ENCODE measurements at places on chromosomes 16 and 17. TPM values are rescaled to one million over a fixed set of nuclear protein-coding genes. Genes with fewer than 3 reads are reported as not detected.

DNA sequence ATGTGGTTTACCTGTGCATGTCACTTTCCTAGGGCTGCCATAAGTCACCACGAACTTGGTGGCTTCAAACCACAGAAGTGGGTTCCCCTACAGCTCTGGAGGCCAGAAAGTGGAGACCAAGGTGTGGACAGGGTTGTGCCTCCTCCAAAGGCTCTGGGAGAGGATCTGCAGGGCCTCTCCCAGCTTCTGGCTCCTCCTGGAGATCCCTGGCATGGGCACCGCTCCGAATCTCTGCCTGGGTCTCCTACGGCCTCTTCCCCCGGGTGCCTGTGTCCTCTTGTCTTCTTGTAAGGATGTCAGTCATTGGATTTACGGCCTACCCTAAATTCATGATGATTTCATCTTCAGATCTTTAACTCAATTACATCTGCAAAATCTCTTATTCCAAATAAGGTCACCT lies 2.5 kb upstream of the SRRM2 start:
- no peak overlapping the region for H3K4me3 ChIP-seq
- peaks cover 5% of the 10 kb centered on the region for H3K4me1 ChIP-seq
- H3K36me3 ChIP-seq: no peaks in the 10 kb centered on the region
- no peaks in the 10 kb centered on the region for H3K27me3 ChIP-seq
- no peak overlapping the region for H3K27ac ChIP-seq

DNA sequence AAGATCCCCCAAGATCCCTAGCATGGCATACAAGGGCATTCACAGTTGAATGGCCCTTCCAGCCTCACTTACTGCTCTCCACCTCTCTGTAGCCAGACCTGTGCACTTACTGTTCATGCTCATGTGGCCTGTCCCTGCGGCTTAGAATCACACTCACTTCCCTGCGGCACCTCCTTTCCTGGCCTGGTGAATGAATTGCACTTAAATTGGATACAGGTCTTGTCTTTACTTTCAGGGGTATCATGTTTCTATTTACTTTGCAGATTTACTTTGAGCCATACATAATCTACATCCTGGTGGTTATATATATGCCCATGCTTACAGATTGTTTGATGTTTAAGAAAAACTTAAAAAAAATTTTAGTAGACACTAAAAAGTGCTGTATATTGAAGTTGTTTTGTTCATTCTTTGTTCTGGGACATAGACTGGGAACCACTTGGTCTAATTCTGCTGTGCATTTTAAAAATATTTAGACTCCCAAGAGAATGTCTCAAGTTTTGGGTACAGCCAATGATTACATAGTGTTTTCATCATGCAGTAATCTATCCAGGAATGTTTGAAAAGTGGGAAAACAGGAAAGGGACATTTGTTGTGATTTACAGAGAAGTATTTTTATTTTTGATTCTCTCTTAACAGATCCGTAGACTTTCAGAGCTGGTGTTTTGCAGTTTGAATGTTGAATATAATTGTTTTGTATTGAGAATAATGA lies 63.9 kb downstream of the NUP88 start:
- no peak overlapping the region for H3K27ac ChIP-seq
- no peak overlapping the region for H3K4me3 ChIP-seq
- H3K36me3 ChIP-seq: peaks cover 19% of the 10 kb centered on the region
- DNase-seq: no peak

GRCh38 chr16:66364117-66364958 lies 2.2 kb upstream of the CDH5 start:
- no peak overlapping the region for H3K4me3 ChIP-seq
- H3K27me3 ChIP-seq: no peaks in the 10 kb centered on the region
- no peaks in the 10 kb centered on the region for H3K36me3 ChIP-seq

SLC38A10 gene
- total RNA-seq: 89.7 TPM

GRCh38 chr17:74866198-74866835 lies 6.5 kb downstream of the FDXR start:
- no peaks in the 10 kb centered on the region for H3K27me3 ChIP-seq
- H3K36me3 ChIP-seq: no peaks in the 10 kb centered on the region
- DNase-seq: no peak
- H3K4me1 ChIP-seq: peaks cover 5% of the 10 kb centered on the region

- H3K4me1 ChIP-seq: peaks cover 35% of the 10 kb centered on the region
- DNase-seq: no peak
- H3K27me3 ChIP-seq: no peaks in the 10 kb centered on the region
- H3K27ac ChIP-seq: no peak overlapping the region
Measured at GRCh38 chr17:74766413-74766812, 9.7 kb downstream of the NAT9 start.

DNA sequence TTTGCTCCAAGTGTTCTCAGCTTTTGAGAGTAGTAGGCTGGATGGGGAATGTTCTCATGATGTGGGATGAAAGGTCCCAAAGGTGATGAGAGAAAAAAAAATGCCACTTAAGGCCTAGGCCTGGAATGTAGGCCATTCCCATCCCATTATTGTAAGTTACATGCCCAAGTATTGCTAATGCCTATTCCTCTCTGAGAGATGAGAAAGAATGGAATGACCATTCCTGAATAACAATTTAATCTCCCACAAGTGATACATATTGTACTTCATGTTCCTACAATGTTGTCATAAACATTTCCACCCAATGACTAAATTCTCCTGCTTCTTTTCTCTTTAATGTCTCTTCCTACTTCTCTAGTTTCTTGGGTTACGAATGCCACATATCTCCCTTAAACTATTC lies 102.8 kb upstream of the KCNJ16 start:
- H3K4me1 ChIP-seq: no peaks in the 10 kb centered on the region
- no peaks in the 10 kb centered on the region for H3K27me3 ChIP-seq
- H3K36me3 ChIP-seq: no peaks in the 10 kb centered on the region
- no peak for DNase-seq

DNA sequence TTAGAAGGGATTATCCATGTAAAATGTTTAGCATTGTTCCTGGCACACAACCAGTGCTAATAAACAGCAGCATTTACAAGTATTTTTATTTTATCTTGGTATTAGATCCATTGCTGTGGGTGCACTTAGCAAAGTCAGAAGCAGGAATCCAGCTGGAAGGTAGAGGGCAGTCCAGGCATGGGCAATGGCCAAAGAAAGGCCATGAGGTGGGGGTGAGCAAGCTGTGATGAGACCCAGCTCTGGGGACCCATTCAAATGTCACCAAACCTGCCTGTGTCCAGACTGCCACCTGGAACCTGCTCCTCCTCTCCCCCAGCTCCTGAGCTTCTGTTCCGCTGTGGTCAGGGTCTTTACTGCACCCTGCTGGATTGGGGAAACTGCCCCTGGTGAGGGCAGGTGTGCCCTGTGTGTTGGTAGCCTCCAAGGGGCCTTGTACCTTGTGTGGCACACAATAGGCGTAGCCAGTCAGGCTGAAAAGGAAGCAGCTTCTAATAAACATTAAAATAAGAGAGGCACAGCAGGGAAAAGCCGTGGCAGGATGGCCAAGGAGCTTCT lies 118.0 kb upstream of the CRHR1 start:
- H3K27ac ChIP-seq: no peak overlapping the region
- no peak for DNase-seq
- no peaks in the 10 kb centered on the region for H3K36me3 ChIP-seq
- H3K27me3 ChIP-seq: no peaks in the 10 kb centered on the region
- H3K4me1 ChIP-seq: no peaks in the 10 kb centered on the region

NATD1 gene
- 14.2 TPM for total RNA-seq

GRCh38 chr17:74981979-74982662 lies 5.3 kb upstream of the CDR2L start:
- DNase-seq: peak; percentile 89
- no peaks in the 10 kb centered on the region for H3K36me3 ChIP-seq
- peak overlapping the region; percentile 84 for H3K4me3 ChIP-seq
- no peaks in the 10 kb centered on the region for H3K27me3 ChIP-seq

Measured in kidney (tissue), 22 donors.